ENCODE measurements at places on chromosomes 2 and 18. TPM values are rescaled to one million over a fixed set of nuclear protein-coding genes. Genes with fewer than 3 reads are reported as not detected.

GRCh38 chr2:99775585-99775984 lies 285.8 kb upstream of the REV1 start:
- no peak for DNase-seq

Gene C2orf72
- 0.42 TPM for total RNA-seq

GRCh38 chr18:59691996-59692395 lies 5.2 kb downstream of the CCBE1 start:
- no peak for DNase-seq

Gene CCDC148
- total RNA-seq = 1.8 TPM

Gene PARD6G
- 25.2 TPM for total RNA-seq

GRCh38 chr2:229612384-229612971 lies 101.9 kb downstream of the DNER start:
- no peak for DNase-seq

GRCh38 chr18:77140030-77140429 lies 7.4 kb upstream of the MBP start:
- no peak for DNase-seq

DNA sequence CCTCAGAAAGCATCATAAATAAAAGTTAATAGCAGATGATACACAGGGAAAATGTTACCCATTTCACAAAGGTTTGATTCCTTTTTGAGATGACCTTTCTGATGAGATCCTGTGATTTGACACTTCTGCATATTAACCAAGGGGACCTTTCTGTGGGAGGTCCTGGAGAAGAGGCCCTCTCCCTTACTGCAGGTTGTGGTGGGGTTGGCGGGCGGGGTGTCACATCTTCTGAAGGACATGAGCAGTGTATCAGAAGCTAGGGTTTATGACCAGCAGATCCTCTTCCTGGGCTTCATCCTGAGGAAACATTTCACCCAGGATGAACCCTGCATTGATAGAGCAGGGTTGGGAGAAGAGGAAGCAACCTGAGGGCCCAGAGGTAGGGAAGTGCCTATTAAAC lies 37.2 kb upstream of the SCLY start:
- no peak for DNase-seq

DNA sequence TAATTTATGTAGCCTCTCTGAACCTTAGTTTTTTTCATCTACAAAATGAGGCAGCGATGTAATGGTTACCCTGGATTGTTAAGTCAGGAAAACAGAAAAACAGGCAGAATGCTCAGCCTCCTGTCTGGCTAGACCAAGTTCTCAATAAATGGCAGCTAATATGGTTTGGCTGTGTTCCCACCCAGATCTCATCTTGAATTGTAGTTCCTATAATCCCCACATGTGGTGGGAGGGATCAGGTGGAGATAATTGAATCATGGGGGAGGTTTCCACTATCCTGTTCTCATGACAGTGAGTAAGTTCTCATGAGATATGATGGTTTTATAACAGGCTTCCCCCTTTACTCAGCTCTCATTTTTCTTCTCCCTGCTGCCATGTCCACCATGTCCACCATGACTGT lies 220.0 kb downstream of the CMPK2 start:
- no peak for DNase-seq

GRCh38 chr2:170873035-170873692 lies 55.9 kb upstream of the GORASP2 start:
- peak; percentile 84 for DNase-seq

DNA sequence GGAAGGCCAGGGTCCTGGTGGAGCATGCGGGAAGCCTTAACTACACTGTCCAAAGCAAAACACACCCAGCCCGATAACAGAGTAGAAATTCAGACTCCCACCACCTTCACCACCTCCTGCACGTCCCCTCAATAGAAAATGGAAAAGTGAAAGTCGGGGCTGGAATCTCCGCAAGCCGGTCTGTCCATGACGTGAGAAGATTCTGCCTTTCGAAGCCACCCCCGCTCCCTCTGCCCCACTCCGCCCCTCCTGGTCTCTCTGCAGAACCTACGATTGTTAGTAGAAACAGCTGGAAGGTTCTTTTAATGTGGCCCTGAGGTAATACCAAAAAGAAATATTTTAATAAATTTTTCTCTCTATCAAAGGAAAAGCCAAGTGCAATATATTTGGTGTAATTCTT lies 116.4 kb downstream of the GBX2 start:
- DNase-seq = no peak

GRCh38 chr2:98470851-98471255 lies 26.2 kb downstream of the INPP4A start:
- DNase-seq = no peak

DNA sequence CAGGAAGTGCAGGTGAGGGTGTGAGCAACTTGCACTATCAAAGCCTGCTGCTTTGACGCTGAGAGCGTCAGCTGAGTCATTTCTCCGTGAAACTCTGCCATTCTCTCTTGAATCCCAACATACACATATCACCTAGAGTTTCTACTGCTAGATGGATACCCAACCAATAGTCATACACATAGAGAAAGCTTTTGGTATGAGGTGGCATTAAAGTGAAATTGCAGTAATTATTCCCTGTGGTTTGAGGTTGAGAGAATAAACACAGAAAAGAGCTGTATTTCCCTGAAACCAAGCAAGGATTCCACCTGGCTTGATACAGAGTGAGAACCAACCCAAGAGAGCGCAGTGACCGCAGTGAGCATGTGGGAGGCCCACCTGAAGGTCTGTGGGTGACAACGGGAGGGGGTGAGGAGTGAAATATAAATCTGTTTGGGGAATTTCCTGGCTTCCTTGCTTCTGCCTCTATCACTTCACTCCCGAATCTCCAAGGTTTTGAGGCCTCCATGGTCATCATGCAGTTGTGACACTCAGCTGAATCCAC lies 28.8 kb upstream of the TMEM18 start:
- DNase-seq = no peak

DNA sequence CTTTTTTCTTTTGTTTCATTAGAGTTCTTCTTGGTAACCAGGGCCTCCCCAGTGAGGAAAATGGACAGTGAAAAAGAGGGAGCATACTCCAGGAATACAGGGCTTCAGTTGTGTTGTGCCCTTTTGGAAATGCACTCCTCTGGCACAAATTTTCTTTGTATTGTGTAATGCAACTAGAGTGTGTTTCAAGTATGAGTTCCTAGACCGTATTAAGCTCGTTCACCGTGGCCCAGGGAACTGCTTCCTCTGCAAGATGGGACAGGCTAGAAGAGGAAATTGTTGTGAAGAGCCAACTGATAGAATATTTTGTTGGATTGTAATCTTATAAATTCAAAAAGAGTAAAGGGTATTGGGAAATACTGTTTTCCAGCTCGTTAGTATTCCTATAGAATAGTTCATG lies 137.2 kb upstream of the TTC39C start:
- DNase-seq = no peak

GRCh38 chr2:170086751-170087412 lies 91.1 kb upstream of the MYO3B start:
- no peak for DNase-seq

- DNase-seq = no peak
Measured at GRCh38 chr2:169114056-169114455, 44.7 kb downstream of the DHRS9 start.

Gene UGT1A7
- total RNA-seq = not detected

GRCh38 chr2:190947711-190948251 lies 66.2 kb downstream of the STAT1 start:
- DNase-seq = no peak

- no peak for DNase-seq
Measured at GRCh38 chr2:77155511-77155910, 366.7 kb downstream of the LRRTM4 start.

DNA sequence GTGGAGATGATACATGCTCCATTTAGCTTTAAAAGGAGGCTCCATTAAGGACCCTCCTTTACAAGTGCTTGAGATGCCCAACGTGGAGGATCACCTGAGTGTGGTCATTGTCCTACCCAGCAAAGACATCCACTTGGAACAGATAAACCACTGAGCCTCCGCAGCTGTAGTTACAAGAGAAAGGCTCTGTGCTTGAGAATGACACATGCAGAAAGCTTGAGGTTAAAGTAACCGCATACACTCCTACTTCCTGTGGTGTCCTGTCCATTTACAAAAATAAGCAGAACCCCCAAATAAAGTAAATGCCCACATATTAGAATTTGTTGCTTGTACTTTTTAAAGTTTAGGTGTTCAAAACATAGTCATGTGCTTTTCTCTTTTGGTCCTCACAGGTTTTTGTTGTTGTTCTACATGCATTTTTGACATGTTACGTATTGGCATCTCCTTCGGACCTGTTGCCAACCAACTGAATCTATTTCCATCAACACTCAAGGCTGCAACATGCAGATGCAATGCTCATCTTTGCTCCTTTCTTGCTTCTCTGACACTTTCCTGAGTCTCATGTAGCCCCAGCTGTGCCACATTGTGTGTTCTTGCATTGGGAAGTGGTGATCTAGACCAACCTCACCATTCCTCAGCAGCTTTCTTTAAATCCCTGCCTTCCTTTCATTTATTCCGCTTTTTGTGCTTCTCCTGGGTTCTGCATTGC lies 56.0 kb downstream of the SERPINB7 start:
- no peak for DNase-seq

- DNase-seq = no peak
Measured at GRCh38 chr2:135055182-135055786, 3.2 kb downstream of the RAB3GAP1 start.

DNA sequence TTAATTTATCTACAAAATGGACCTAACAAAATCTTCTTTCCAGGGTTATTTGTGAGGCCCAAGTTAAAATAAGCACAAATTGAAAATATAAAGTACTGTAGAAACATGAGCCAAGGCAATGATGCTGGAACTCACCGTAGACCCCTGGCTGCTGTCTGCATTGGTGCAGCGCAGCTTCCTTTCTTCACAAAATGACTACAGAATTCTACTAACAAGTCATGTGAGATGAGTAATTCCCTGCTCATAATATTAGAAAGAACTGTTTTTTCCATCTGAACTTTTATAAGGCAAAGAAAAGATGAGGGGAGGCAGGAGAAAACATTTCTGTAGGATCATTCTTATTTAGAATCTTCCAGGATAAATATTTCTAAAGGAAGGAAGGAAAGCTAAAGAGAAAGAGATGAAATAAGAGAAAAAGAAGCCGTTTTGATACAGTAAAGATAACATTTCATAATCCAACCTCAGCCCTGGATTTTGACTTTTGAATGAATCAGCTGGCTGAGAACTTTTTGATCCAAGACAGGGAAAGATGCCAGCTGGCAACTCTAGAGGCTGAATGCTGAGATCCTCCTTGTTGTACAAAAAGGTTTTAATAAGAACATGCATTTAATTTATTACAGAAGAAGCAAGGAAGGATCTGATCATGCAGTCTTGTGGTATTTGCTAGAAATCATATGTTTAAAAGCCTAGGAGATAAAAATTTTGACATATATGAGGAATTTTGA lies 183.9 kb upstream of the KLHL14 start:
- no peak for DNase-seq

Gene POLR1A
- 34.7 TPM for total RNA-seq

Gene BOK
- 13.8 TPM for total RNA-seq

- no peak for DNase-seq
Measured at GRCh38 chr2:199663157-199663556, 187.8 kb downstream of the FTCDNL1 start.

Gene MOGAT1
- total RNA-seq = not detected

Gene SGPP2
- total RNA-seq = 2.1 TPM

GRCh38 chr2:145360129-145360790 lies 840.3 kb upstream of the ZEB2 start:
- DNase-seq = no peak

DNA sequence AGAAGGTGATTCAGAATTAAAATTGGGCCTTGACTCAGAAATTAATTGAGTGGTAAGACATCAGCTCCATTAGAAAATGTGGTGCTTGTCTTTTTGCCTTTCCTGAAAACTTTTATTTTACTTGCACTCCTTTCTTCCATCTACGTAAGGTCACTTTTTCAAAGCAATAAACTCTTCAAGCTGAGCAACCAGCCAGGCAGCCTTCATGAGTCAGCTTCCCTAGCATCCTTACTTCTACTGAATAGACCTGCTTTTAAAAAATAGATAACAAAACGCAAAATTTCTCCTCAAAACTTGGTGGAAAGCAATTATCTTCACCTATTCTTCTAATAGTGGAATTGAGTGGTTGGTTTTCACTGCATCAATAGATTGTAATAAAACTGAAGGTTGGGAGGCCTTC lies 504.2 kb downstream of the ARHGAP15 start:
- no peak for DNase-seq

DNA sequence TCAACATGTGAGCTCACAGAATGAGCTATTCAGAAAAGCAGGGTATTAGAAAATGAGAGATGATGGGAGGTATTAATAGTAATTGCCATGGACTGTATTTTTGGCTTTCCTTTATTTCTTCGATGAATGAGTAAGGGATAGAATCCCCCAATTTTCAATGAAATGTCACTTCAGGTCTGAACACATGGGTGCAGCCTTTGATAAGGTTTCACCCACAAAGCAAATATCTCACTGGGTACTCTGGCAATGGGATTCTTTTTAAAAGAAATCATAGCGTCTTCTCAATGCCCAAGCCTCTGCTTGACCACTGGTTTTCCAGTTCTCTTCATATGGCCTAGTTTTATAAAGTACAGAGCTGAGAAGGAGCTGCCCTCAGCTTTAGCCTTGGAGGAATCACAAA lies 610.5 kb upstream of the FANCL start:
- DNase-seq = no peak

Gene LRRC30
- total RNA-seq = not detected

Gene RAX
- not detected for total RNA-seq

- no peak for DNase-seq
Measured at GRCh38 chr2:47024046-47024445, 108.4 kb upstream of the MCFD2 start.

DNA sequence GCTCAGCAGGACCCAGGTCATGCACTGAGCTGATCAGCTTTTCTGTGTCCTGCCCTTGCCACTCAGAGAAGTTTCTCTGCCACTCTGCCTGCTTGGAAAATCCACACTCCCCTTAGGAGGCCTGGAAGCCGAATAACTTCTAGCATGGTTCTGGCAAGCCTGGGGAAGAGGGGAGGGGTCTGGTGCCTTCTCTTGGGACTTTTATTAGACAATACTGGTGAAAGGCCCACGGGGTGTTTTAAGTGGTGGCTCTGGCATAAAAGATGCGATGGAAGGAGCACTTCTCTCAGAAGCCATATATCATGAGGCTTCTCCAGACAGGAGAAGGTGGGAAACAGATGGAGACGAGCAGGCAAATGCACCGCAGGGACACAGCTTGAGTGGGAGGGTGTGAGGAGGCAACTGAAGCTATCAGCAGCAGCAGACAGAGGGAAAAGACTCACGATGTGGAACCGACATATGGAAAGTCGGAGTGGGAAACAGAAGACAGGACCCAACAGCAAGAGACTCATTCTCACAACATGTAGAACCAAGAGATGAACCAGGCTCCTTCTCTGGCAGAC lies 141.8 kb upstream of the CTNNA2 start:
- peak; percentile 33 for DNase-seq

- no peak for DNase-seq
Measured at GRCh38 chr2:100909534-100910081, 89.7 kb downstream of the NPAS2 start.

Gene DOCK10
- 1.1 TPM for total RNA-seq

GRCh38 chr18:22174341-22175145 lies 5.2 kb downstream of the GATA6 start:
- DNase-seq = no peak

- DNase-seq = no peak
Measured at GRCh38 chr2:15170070-15170775, 390.9 kb downstream of the NBAS start.

- peak; percentile 67 for DNase-seq
Measured at GRCh38 chr2:158967731-158968395, 577 bp upstream of the TANC1 start.

Gene KCMF1
- total RNA-seq = 46.8 TPM

GRCh38 chr2:197198890-197199289 lies 111.7 kb downstream of the ANKRD44 start:
- no peak for DNase-seq

GRCh38 chr2:179226203-179226960 lies 38.2 kb downstream of the SESTD1 start:
- no peak for DNase-seq

- DNase-seq = no peak
Measured at GRCh38 chr2:69244882-69245281, 142.1 kb downstream of the GFPT1 start.

Gene RGPD4
- 0.12 TPM for total RNA-seq

Data from glutamatergic neuron (in vitro differentiated cells).